ENCODE measurements at places on chromosomes 7 and 10. TPM values are rescaled to one million over a fixed set of nuclear protein-coding genes. Genes with fewer than 3 reads are reported as not detected.

Gene SCART1
- 1.1 TPM for total RNA-seq

DNA sequence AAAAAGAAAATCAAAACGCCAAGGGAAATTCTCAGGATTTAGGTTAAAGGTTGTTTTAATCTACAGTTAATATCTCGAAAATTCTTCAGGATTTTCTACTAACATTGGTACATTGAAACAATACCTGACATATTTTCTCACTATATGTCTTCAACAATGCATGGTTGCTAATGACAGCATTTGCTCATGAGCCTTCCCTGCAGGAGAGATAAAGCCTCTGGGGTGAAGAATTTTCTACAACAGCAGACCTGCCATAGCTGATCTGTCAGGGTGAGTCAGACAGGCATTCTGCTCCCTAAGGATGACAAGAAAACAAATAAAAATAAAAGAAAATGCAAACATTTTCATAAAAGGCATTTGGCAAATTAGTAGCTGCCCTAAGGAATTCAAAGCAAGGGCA lies 11.7 kb upstream of the GPR37 start:
- peak; percentile 57 for DNase-seq

DNA sequence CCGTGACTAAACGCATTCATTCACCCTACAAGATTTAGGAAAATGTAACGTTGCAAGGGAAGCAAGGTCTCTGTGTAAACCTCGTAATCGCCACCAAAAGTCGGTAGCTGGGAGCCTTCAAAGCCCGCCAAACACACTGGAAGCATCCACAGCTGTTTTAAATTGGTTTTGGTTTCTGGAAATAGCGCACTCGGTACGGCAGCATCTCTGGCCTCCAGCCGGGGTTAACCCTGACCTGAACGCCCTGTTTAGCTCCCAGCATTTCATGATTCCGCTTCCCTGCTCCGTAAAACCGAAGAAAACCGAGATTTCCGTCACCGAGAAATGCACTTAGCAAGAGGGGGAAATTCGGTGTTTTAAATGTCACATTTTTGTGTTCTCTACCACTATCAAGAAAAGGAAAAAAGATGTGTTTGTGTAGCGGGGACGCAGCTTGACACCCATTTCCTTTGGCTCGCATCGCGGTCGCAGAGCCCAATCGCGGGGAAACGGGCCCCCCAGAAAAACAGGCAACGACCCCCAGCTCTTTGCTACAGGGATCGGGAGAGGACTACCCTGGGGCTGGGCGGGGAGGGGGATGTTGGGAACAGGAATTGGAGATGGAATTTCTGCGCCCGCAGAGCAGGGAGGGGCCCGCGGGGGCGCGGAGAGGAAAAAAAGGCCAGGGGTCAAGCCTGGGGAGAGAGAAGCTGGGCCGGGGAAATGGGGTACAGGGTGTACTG lies 646 bp downstream of the SGCE start:
- no peak for DNase-seq

GRCh38 chr7:30313793-30314192 lies 29.4 kb downstream of the ZNRF2 start:
- DNase-seq = no peak

Gene EPHA1
- total RNA-seq = 51.5 TPM

DNA sequence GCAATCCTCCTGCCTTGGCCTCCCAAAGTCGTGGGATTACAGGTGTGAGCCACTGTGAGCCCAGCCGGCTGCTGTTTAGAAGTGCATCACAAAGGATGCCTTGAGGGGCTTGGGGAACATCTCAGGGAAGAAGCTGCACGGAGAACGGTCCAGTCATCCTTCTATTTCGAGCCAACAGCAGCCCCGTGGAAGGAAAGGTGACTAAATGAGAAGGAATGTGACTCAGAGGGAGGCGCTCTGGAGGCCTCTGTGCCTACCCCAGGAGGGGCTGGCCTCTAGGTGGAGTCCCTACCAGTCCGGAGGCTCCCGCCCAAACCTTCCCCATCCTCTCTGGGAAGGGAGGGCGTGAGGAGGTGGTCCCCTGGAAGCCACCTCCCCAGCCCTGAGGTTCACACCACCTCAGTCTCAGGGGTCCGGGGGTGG lies 76.2 kb downstream of the CTBP2 start:
- DNase-seq = peak; percentile 88

GRCh38 chr7:41928781-41929180 lies 225.9 kb upstream of the INHBA start:
- no peak for DNase-seq

- no peak for DNase-seq
Measured at GRCh38 chr10:91335147-91335546, 75.0 kb upstream of the HECTD2 start.

- no peak for DNase-seq
Measured at GRCh38 chr7:152527610-152528032, 91.8 kb upstream of the KMT2C start.

Gene CALML5
- 0.79 TPM for total RNA-seq

DNA sequence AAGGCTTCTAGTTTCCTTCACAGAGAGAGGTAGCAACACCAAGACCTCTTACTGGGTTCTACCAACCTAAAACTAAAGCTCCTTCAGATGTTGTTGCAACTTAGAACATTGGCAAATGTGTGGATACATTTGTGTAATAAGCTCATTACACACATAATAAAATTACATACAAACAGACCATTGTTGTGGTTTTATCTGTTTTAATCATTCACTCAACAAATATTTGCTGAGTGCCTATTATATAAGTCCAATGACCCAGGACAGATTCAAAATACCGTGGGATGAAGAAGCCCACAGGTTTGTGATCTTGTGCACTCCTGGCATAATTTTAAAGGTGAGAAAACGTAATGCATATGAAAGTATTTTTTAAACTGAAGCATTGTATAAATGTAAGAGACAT lies 160.4 kb upstream of the NPVF start:
- no peak for DNase-seq

DNA sequence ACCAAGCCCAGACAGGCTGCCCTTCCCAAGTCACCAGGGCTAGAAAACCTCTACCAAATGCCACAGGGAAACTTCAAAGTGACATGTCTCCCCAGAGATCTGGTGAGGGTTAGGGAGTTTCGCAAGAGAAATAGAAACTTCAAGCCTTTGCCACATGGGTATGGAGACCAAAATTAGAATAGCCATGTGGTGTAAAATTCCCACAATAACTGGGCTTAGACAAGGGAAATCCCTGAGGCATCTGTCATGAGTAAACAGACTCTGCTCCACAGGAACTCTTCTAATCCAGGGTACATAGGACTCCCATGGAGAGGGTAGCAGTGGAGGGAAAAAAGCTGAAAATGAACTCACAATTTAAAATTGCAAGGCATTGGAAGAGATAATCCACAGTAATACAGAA lies 14.3 kb downstream of the ADAM12 start:
- peak; percentile 60 for DNase-seq

DNA sequence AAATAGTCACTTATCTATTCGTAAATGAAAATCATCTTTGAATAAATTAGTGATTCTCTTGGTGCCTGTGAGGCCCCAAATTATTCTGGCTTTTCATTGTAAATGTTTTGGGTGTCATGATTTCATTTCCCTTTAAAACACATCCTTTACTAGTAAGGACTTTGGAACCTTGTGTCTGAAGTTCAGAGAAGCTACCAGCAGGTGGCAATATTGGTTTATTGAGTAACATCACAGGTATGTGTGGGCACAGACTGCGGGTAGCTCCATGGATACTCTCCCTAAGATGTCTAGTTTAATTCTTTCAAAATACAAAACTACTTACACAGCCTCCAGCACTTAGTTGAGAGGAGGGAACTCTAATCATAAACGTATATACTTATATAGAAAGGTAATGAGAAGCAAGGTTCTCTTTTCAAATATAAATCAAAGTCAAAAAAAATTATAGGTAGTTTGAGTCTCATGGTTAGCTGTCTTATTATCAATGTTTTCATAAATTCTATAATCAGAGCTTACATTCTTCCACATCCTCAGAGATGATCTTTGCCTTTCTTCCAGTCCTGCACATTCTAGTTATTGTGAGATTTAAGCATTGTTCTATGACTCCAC lies 449.6 kb downstream of the GRM8 start:
- peak; percentile 71 for DNase-seq

DNA sequence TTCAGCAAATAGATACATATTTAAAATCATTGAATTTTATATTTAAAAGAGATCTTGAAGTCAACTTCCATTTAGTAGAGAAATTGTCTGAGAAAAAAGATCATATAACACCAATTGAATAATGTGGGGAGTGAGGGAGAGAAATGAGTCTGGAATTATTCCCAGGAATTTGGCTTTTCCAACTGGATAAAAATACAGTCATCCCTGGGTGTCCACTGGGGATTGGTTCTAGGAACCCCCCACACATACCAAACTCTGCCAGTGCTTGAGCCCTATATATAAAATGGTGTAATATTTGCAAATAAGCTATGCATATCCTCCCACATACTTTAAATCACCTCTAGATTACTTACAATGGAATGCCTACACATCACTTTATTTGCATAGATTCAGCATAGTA lies 162.8 kb upstream of the SEMA3C start:
- no peak for DNase-seq

Data from bronchial epithelial cell (primary cell).